EL (cell line): ENCODE measurements at places on chromosomes 13 and 19.
A peak's percentile ranks its signal among the peaks of the same experiment; 100 is the strongest.

DNA sequence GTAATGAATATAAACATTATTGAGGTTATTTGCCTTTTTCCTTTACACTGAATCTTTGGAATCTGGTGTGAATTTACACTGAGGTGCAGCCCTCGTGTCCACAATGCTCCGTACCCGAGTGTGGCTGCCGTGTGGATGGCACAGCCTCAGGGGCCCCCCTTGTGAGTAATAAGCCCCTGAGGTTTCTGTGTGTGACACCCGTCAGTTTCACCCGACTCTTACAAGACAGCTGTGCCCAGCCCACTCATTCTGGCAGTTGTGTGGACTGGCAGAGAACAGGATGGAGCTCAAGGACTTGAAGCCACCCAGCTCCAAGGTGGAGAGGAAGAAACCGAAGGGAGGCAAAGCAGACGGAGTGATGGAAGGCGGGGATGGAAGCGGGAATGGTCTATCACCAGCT is 7.8 kb downstream of the PROZ start:
- DNase-seq, result no peak

DNA sequence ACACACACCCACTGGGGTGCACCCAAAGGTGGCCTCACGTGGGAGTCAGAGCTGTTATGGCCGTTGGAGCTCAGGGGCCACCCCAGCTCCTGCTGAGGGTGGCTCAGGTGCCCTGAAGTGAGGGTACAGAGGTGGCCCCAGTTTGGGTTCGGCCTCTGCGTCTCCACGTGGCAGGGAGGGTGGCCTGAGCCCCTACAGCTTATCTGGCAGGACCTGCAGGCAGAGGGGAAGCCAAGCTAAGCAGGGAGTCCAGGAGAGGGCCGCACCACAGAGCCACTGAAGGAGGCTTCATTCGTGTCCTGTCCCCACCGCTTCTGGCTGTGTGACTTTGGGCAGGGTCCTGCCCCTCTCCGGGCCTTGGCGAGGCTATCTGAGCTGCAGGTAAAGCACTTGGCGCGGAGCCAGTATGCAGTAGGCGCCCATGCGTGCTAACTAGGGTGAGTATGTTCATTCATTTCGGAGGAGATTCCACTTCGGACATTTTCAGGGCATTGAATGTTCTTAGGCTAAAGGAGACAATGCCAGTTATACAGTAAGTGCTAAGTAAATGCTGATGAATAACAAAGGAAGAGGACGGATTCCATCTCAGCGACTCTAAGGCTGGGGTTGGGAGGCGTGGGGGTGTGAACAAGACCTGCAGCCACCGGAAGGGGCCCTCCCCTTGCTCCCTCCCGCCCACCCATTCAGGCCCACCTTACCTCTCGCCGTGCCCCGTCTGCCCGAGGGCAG is 4.9 kb downstream of the REX1BD start:
- DNase-seq, result no peak

GRCh38 chr13:50919277-50919676 is 9.7 kb downstream of the RNASEH2B start:
- no peak for DNase-seq

- DNase-seq, result no peak
These were observed 232.1 kb downstream of the DIAPH3 start for GRCh38 chr13:59931621-59932020.

GRCh38 chr19:40692212-40692551 is 1.7 kb upstream of the NUMBL start:
- DNase-seq, result no peak

DNA sequence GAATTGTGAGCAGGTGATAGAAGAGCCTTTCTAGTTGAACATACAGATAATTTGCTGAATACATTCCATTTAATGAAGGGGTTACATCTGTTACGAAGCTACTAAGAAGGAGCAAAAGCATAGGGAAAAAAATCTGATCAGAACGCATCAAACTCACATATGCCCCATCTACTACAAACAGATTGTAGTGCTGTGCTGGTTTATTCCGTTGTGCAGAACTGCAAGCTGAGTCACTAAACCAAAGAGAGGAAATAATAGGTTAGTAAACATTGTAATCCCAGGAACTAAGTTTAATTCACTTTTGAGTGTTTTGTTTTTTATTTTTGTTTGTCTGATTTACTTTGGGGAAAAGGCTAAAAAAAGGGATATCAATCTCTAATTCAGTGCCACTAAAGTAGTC is 136.3 kb downstream of the CDK8 start:
- DNase-seq, result no peak

- no peak for DNase-seq
These were observed 18.3 kb downstream of the ZNF77 start for GRCh38 chr19:2926341-2927031.

- DNase-seq, result no peak
These were observed at the start of gene ARHGAP45 for GRCh38 chr19:1066748-1067340. Gene ARHGAP45, plus strand, starts transcription at chr19:1067167. Its CDS starts 239 bp downstream, at chr19:1067406.

DNA sequence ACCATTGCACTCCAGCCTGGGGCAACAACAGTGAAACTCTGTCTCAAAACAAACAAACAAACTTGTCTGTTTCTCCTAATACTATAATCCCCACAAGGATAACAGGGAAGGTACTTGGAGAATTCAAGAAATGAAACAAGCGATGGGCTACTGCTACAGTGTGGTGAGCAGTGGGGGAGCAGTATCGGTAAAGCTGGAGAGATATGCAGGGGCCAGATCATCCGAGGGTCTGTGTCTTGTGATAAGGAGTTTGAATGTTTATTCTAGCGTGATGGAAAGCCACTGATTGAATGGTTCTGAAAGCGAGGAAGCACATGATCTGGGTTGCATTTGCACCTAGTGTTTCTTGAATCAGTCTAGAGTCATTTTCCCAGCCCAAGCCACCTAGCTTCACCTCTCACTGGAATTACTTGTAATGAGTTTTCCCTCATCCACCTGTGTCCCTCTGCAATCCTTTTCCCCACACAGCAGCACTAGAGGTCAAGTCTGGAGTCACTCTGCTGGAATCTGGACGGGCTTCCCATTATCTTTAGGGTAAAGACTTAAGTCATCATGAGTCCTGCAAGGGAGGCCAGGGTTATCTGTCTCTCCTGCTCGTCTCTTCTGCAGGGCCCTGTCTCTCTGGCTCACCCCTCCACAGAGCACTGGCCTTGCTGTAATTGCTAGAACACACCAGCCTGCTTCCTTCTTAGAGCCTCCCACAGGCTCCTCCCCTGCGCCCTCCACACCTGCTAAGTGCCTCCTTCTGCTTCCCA is 162.3 kb downstream of the KLF5 start:
- peak; percentile 26 for DNase-seq

DNA sequence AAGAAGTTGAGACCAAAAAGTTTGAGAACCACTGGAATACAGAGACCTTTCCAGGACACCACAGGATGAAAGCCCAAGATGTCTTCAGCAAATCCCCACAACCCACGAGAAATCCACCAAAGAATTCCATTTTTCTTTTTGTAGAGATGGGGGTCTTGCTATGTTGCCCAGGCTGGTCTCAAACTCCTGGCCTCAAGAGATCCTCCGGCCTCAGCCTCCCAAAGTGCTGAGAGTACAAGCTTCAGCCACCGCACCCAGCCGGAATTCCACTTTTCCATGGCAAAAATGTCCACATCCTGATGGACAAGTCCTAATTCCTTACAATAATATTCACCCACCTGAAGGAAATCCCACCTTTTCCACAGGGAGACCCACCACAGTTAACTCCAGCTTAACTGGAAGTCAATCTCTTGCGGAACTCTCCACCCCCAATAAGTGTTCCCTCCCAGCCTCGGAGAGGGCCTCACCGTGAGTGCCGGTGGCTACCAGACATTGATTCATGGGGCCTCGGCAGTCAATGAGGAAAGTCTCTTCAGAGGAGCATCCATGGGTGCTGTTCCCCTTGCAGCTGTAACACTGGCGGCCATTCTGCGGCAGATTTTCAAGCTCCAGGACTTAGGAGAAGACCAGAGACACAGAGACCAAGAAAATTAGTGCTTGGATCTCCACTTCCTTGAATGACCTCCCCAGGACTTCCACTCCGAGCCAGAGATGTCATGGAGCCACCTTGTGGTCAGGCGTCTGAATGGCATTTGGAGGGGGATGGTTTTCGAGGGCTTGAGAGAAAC is 12.3 kb upstream of the CADM4 start:
- peak; percentile 67 for DNase-seq

DNA sequence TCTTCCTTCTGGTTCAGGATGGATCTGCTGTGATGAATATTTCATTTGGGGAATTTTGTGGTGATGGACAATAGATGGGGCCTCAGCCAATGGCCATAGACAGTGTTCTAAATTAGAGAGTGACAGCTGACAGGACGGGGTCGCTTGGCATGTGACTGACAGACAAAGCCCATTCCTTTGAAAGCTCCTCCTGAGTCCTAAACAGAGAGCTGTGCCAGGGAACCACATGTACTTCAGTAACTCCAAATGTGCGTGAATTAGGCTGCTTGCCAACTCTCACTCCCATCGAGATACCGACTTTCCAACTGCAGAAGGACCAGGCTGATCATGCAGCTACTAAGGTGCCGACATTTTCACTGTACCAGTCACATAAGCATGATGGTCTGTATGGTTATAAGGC is 187.7 kb downstream of the SHISA2 start:
- no peak for DNase-seq

DNA sequence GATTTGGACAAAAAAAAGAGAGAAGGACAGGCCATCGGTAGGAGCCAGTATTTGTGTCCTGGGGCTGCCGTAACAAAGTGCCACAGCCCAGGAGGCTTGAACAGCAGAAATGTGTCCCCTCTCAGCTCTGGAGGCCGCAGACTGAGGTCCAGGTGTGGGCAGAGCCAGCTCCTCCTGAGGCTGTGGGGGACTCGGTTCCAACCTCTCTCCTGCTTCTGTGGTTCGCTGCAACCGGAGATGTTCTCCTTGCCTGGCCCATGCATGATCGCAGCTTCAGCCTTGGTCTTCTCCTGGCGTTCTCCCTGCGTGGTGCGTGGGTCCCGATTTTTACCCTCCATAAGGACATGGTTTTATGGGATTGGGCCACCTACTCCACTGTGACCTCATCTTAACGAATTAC is 85.9 kb upstream of the SOX1 start:
- DNase-seq, result no peak

DNA sequence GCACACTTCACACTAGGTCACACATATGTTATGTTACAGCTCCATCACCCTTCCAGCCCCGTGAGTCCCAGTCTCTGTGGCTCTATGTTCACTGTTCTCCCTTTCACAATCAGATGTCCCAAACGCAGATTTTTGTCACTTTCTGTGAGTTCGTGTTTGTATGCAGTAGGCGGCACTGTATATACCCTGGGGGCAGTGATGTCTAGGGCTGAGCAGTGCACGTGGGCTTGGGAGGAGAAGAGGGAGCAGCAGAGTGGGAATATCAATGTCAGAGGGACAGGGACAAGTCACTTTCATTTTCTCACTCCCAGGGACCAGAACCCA is 22.0 kb downstream of the PSG1 start:
- DNase-seq, result no peak

- no peak for DNase-seq
These were observed 361.6 kb downstream of the COG6 start for GRCh38 chr13:40016953-40017660.

DNA sequence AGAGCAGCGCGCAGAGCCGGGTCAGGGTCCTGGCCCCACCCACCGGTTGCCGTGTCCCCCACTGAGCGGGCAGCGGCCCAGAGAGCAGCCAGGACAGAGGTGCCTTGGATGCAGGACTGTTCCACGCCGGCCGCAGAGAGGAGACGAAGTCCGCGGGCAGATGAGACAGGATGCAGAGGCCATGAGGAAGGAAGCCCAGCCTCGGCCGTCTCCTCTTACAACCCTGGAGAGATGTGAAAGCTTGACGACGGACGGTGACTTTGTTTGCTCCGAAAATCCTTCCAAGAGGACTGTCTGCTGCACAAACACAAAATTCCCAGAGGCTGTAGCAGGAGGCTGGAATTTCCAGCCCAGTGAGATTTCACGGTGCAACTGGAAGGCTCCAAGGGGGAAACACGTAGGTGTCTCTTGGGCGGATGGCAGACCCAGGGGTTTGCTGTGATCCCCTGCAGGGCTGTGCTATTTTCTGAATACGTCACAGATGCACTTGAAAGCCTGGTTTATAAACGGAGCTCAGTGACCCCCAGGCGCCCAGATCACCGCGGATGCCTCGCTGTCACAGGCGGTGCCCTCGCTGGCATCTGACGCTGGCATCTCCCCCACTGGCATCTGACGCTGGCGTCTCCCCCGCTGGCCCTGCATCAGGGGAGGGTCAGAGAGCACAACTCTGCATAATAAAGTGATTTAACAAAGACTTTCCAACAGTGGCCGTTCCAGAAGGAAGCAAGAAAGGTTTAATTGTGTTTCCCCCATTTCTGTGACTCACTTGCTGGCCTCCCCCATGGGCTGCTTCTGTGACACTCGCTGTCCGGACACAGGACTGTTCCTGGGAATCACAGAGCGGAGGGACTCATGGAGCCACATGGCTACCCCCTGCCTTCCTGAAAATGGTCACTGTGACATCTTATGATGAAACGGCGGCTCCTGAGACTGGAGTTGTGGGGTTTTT is 62.0 kb upstream of the C13orf46 start:
- DNase-seq, result no peak

- DNase-seq, result peak; percentile 6
These were observed 1597.6 kb downstream of the EFNB2 start for GRCh38 chr13:104937881-104938280.
